ENCODE measurements at places on chromosomes 2 and 18.

- DNase-seq, result no peak
Observed at GRCh38 chr2:43460174-43460546, 135.7 kb downstream of the THADA start.

DNA sequence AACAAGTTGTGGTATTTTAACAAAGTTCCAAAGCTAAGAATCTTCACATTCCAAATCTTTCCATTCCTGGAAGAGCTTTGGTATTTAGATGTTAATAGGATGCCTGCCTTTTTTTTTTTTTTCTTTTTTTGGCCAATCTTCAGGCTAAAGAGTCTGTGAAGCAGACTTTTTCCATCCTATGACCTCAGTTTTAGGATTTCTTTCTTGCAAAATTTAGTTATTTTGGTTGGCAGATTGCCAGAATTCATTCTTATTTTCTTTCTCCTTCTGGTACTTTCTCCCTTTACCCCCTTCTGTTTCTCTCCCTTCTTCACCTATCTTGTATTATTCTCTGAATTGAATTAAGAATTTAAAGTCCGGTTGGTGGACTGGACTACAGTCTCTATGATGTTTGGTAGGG is 217.8 kb upstream of the REV1 start:
- no peak for DNase-seq

- no peak for DNase-seq
Observed at GRCh38 chr2:191023235-191023679, 9.3 kb upstream of the STAT1 start.

- no peak for DNase-seq
Observed at GRCh38 chr2:15984368-15985255, 44.3 kb downstream of the MYCN start.
